Stimulated activated CD4-positive, alpha-beta T cell treated with anti-CD3 and anti-CD28 coated beads, Interleukin-4, amount 100 ng/mL, for 1 hour (primary cell): ENCODE measurements at places on chromosomes 3 and 15.

GRCh38 chr15:45993508-45993907, 358.7 kb downstream of the SQOR start:
- DNase-seq: no peak

- no peak for DNase-seq
Measured at GRCh38 chr15:100291106-100291505, 50.7 kb downstream of the ADAMTS17 start.

GRCh38 chr15:38252481-38253350, at the start of gene SPRED1:
SPRED1 (plus strand) TSS chr15:38252836; CDS start chr15:38253186, 350 bp downstream.
- DNase-seq: peak; percentile 41

DNA sequence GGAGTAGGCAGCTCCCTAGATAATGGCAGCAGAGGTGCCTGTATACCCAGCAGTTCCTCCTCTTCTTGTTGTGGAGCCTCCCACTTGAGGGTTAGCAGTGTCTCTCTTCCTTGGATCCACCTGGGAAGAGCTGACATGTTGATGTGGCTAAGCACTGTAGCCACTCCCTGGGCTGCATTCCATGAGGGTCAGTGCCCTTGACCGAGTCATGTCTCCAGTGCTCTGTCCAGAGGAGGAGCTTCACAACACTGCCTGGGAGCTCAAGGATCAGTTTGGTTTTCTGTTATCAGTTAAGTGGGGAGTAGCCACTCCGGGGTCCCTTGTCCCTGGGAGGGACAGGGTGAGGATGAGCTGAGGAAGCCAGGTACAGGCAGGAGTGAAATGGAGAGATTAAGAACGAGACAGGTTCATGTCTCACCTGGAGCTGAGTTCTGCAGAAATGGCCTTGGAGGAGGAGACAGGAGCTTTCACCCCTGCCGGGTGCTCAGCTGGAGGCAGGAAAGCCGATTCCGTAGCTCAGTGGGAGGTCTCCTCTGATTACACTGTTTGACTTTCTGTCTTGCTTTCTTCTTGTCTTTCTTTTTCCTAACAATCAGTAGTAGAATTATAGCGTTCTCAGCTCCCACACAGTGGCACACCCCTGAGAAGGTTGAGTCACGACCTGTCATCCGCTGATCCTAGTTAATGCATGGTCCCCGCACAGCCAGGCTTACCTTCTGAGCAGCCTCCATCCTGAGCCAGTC, 57.9 kb upstream of the SEC22A start:
- no peak for DNase-seq

DNA sequence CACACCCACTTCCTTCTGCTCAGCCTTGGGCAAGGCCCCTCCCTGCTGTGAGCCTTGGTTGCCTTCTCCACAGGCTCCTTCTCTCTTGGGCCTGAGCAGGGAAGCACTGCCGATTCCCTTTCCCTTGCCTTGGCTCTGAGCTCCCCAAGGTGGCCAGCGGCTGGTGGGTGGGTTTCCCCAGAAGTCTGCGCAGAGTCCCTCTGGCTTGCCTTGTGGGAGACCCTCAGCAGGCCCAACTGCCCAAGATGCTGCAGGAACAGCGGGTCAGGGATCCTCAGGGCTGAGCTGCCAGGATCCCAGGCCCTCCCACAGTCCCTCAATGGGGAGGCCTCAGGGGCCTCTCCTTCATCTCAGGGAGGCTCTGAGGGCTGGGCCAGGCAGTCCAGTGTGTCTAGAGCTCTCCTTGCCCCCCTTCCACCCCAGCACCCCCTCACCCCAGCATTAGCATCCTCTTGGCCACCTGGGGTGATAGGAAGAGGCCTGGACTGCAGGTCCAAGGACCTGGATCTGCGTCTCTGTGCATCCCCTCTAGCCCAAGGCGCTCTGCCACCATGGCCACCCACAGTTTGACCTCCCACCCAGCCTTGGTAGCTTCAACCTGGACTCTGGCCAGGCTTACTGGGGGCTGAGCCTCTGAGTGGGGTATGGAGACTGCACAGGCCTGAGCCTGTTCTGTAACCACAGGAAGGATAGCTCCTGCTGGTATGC, 68.6 kb downstream of the EXOG start:
- DNase-seq: no peak

GRCh38 chr3:110752307-110752706, 319.3 kb upstream of the NECTIN3 start:
- DNase-seq: no peak

DNA sequence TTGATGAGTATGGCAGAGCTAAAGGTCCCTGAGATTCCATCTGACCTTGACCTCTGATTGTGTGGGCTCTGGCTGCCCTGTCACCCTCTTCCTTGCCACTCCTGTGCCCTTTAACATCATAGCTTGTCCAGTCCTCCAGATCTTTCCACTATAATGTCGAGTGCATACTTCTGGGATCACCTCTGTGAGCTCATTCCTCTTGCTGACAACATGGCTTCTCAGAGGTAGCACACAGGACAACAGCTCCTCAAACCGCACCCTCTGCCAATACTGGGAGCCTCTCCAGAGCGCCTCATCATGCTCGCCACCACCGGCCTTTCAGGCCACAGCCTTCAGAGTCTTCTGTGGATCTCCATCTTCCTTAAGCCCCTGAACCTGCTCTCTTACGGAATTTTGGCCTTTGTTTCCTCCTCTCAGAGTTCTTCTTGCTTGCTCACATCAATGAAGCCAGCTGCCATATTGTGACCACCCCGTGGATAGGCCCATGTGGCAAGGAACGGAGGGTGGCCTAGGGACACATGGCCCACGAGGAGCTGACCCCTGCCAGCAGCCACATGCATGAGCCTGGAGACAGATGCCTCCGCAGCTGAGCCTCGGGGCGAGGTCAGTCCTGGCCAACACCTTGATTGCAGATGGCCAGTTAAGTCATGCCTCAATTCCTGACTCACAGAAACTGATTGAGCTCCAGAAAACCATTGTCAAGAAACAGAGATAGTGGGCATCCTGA, 31.1 kb downstream of the PLA2G4D start:
- no peak for DNase-seq

DNA sequence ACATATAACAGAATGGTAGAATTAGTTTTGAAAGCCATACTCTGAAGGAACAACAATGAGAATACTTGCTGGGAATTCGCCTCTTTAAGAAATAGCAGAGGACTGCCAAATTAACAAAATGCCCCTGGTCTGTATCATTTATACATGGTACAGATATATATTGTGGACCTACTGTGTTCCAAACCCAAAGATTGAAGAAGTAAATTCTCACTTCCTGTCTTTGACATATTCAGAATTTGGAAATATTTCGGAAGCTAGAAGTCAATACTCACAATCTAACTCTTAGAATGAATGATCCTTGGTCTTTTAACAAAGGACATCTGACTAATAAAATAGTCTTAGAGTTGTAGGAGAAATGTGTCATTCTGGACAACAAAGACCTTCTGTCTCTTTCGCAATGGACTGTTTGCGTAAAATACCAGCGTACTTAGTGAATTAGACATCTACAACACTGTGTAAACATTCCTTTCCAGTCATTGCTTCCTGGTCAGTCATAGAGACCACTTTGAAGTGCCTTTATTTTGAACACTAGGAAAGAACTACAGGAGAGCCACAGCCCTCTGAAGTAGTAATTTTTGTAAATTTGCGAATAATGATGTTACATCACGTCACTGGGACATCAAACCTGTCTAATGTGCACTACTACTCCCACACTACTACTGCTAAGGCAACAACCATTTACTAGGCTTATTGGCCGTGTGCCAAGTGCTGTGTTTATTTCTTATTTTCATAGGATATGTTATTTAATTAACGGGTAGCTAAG, 68.0 kb downstream of the CHL1 start:
- DNase-seq: no peak

- DNase-seq: no peak
Measured at GRCh38 chr15:65232520-65232919, 21.2 kb upstream of the CILP start.

- no peak for DNase-seq
Measured at GRCh38 chr15:64686130-64686735, 89.2 kb downstream of the RBPMS2 start.

GRCh38 chr3:124832782-124833709, 54.1 kb downstream of the ITGB5 start:
- DNase-seq: no peak

GRCh38 chr3:120640231-120640630, 41.8 kb downstream of the HGD start:
- no peak for DNase-seq

DNA sequence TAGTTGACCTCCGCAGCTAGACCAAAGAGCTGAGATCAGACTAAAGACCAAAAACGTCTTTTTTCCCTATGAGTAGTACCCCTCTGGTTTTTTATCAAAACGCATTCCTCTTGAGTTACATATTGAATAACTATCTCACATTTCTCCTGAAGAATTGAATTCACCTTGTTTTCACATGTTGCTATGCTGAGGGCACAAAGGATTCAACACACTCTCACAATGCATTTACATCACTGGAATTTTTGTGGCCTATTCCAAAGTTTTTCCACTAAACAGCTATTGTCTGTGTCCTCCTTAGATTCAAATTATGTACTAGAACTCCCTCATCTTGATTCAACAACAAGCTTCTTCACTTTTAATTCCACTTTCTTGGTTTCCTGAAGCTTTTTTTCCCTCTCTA, 112.5 kb downstream of the RSL24D1 start:
- DNase-seq: no peak

DNA sequence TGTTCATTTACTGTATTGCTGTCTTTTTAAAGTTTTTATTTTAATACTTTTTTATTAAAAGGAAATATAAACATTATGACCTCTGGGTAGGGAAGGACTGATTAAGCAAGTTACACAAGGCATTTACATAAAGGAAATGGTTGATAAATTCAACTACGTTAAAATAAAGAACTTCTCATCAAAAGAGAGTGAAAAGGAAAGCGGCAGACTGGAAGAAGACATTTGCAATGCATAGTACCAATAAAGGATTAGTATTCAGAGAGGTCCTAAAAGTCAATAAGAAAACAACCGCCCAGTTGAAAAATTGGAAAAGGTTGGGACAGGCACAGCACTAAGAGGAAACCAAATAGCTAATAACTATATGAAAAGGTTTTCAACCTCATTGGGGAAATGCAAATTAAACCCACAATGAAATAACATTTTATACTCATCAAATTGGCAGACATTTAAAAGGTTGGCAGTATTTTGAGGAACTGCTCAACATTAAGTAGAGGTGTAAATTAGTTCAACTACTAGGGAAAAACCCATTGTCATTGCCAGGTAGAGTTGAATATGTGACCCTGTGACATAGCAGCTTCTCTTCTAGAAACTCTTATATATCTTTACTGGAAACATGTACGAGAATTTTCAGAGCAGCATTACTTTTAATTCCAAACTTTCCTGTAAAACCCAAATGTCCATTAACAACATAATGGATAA, 9.5 kb downstream of the PDE8A start:
- DNase-seq: no peak

- no peak for DNase-seq
Measured at GRCh38 chr15:84764989-84765388, 16.6 kb downstream of the ZNF592 start.

GRCh38 chr3:113275583-113275928, 64.2 kb downstream of the BOC start:
- no peak for DNase-seq

DNA sequence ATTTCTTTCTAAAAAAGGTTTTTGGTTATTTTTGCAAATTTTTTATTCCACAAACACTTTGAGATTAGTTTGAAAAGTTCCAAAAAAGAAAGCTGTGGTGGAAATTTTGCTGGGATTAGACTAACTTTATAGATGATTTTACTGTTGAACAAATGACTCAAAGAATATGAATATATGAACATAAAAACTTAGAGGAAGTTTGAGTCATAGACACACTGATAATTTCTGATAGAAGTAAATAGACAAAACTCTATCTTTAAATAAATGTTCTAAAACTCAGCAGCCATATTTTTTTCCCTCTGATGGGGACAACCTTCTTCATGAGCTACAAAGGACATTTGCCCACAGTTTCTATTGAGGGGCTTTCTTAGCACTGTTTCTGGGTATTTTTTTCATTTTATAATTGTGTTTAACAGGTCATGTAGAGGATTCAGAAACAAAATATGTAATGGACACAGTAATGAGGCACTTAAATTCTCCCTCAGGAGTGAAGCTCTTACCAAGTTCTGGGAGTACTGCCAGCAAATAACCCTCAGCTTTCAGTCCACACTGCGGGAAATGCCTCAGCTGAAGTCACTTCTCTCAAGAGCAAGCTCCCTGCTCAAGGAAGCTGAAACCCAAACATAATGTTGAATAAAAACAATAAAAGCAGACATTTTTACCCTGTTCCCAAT, 157.6 kb downstream of the NFKBIZ start:
- no peak for DNase-seq

DNA sequence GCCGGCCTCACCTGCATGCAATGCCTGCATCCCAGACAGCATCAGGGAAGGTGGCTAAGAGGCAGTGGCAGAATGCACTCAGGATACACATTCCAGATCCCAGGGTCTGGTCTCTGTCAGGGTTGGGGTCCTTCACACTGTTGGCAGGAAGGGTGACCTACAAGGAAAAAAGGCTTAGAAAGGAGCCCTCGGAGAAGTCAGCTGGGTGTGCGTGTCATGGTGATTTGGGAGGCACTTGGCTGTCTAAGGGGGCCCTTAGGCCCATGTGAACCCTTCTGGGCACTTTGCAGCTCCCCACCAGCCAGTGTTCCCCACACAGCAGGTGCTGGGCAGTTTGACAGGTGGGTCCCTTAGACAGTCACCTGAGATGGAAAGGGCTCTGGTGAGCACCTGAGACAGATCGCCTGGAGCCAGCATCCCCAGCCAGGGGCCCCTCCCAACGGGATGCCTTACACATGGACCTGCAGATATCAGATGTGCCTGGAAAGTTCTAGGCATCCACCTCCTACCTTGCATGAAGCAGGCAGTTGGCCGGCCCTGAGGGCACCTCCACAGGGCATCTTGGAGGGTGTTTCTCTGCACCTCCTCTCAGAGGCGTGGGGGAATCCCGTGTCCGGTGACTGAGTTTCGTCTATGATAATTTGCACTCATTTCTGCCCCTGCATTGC, 131.6 kb downstream of the LRRK1 start:
- no peak for DNase-seq

DNA sequence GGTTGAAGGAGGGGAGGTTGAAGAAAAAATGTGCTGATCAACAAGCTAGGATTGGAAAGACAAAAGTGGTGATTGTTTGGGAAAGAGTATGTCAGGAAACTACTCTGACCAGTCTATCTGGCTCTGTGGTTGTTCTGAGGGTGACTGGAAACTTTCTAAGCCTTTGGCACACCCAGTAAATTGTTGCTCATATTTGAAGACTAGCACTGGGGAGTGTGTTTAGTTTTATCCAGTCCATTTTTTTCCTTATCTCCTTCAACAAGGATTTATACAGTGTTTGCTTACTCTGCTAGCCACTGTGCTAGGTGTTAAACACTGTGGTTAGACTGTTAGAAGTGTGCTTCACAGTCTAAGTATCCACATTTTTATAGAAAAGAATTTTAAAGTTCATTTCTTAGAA, 28.8 kb downstream of the PPM1L start:
- no peak for DNase-seq

GRCh38 chr3:143099690-143100089, 19.9 kb upstream of the CHST2 start:
- no peak for DNase-seq

- DNase-seq: no peak
Measured at GRCh38 chr3:38824349-38824748, 8.3 kb upstream of the SCN10A start.

- DNase-seq: no peak
Measured at GRCh38 chr15:48757661-48758060, 53.2 kb downstream of the CEP152 start.

GRCh38 chr15:87228460-87228859, 1028.1 kb downstream of the NTRK3 start:
- DNase-seq: no peak
